Activated T-cell treated with anti-CD3 and anti-CD28 coated beads for 48 hours (primary cell): ENCODE measurements at places on chromosomes 1 and 21.

- DNase-seq = peak; percentile 21
These were observed 1.3 kb downstream of the DYRK1A start for GRCh38 chr21:37367703-37368540.

GRCh38 chr1:200153277-200154055 lies 126.0 kb downstream of the NR5A2 start:
- peak; percentile 12 for DNase-seq

DNA sequence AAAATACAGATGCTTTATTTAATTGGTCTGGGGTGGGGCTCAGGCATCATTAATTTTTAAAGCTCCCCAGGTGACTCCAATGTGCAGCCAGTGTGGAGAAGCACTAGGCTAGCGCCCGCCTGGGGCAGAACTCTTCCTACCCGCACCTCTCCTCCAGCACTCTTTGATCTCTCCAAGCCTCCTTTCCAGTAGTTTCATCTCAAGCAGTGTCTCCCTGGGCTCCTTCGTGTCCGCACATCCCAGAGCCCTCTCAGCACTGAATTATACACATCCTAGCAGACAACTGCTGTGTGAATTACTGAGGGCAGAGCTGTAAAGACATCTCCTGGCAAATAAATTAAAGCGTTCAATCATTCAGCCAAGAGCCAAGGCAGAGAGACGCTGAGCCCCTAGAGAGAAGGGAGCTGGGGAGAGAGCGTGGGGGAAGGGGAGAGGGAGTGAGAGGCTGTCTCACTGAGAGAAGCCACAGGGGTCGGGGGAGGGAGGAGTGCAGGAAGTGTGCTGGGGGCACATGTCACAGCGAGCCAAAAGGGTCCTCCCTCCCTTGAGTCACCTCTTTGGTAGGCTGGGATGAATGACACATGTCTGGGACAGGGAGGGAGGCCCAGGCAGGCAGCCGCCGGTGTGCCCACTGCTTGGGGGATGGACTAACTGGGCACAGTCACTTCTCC lies 21.0 kb upstream of the PARP1 start:
- DNase-seq = no peak

GRCh38 chr1:64848803-64849202 lies 103.9 kb downstream of the RAVER2 start:
- no peak for DNase-seq

- DNase-seq = no peak
These were observed 395.4 kb downstream of the KIF26B start for GRCh38 chr1:245549996-245550719.

DNA sequence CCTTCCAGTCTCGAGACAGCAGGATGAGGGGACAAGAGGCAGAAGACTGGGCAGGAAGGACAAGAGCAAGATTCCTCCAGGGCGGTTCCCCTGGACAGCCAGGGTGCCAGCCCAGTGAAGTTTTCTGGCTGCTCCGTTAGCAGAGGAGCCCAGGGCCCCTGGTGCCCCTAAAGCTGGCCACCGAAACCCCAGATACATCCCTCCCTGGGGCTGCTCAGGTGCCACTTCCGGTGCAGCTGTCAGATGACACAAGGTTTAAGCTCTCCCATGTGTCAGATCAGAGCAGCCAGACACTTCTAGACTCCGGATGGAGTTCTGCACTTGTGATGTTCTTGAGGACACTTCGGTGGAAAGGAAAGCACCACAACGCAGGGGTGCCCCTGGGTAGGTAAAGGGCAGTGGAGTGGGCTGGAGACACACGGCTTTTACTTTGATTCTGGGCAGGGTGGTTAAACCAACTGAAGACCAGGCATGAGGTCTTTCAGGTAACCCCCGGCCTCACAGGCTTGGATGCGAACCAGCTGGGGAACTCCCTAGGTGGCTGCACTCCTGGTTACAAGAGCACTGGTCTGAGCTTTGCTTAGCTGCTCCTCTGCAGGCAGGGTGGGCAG lies 85.7 kb downstream of the ITPKB start:
- DNase-seq = no peak

- no peak for DNase-seq
These were observed 5.0 kb upstream of the CLCA4 start for GRCh38 chr1:86541859-86542258.

GRCh38 chr1:32198237-32199042 lies 2.0 kb upstream of the CCDC28B start:
- DNase-seq = no peak

- DNase-seq = no peak
These were observed 20.9 kb upstream of the TSPEAR start for GRCh38 chr21:44732263-44732662.

DNA sequence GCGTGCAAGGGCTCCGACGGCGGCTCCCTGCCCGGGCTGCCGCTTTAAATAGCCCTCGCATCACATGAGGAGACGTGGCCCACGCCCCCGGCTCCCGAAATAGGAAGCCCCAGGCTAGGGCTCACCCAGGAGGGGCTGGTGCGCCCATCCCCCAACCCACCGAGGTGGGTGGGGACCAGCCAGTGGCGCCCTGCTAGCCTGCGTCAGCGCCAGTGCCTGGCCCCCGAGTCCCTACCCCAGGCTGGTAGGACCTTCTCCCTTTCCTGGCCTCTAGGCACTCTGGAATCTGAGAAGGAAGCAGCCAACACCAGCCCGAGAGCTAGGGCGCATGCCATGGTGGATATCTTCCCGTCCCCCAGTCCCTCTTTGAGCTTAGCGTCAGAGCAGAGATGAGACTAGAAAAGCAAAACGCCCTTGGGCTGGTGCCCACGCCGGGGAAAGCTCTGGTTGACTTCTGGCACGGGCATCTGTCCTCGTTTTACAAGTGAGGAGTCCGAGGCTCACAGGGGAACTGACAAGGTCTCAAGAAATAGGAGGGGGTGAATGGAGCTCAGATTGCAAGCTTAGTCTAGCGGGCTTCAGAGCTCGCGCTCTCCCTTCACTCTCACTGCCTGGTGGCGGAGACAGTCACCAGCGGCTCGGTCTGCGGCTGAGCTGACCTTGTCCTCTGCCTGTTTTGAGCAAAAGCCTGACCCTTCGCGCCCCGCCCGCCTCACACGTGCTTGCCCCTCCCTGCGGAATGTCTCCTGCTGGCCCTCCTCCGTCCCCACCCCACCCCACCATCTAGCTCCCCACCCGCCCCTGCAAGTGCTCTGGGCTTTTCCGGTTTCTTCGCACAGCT lies at the start of gene FABP3:
TSS of gene FABP3 (minus strand) at position 21 of the 841 bp plus-strand sequence. CDS start 62 bp downstream, outside the sequence.
- peak; percentile 9 for DNase-seq

- no peak for DNase-seq
These were observed 458 bp downstream of the ZC3H12A start for GRCh38 chr1:37474697-37475379.

GRCh38 chr21:35512346-35512745 lies 463.2 kb upstream of the RUNX1 start:
- no peak for DNase-seq

- DNase-seq = no peak
These were observed 28.8 kb downstream of the TAF5L start for GRCh38 chr1:229596925-229597699.

GRCh38 chr1:225461533-225462428 lies 33.9 kb upstream of the LBR start:
- no peak for DNase-seq

GRCh38 chr1:66940981-66941380 lies 16.2 kb downstream of the MIER1 start:
- no peak for DNase-seq

DNA sequence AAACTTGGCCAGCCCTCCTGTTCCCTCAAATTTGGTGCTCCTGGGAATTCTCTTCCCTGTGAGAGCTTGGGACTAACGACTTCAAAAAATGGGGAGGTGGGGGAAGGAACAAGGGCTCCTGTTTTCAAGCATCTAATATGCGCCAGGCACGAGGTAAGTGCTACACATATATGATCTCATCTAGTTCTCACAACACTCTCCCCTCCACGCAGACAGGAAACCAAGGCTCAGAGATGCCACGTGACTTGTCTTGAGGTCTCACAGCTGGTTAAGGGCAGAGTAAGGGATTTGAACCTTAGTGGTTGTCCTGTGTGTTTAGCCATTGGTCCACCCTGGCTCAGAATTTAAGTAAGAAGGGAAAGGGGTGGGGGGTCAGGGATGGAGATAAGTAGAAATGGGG lies 125.9 kb downstream of the DMRTB1 start:
- no peak for DNase-seq

DNA sequence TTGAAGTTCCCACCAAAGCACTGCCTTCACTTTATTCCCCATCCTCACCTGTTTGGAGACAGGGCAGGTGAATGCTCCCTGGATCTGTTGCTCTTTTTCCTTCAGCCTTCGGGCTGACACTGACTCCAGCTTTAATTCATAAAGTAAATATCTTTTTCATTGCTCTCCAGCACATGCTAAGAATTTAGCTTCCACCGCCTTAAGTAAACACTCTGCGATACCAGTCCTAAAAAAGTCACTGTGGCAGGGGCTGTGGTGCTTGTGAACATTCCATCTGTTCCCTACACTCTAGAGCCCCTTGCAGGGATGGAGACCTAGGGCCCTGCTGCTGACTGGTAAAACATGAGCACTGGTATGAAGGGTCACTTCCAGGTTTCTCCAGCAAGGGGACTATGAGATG lies 896 bp upstream of the PLA2G2A start:
- no peak for DNase-seq

DNA sequence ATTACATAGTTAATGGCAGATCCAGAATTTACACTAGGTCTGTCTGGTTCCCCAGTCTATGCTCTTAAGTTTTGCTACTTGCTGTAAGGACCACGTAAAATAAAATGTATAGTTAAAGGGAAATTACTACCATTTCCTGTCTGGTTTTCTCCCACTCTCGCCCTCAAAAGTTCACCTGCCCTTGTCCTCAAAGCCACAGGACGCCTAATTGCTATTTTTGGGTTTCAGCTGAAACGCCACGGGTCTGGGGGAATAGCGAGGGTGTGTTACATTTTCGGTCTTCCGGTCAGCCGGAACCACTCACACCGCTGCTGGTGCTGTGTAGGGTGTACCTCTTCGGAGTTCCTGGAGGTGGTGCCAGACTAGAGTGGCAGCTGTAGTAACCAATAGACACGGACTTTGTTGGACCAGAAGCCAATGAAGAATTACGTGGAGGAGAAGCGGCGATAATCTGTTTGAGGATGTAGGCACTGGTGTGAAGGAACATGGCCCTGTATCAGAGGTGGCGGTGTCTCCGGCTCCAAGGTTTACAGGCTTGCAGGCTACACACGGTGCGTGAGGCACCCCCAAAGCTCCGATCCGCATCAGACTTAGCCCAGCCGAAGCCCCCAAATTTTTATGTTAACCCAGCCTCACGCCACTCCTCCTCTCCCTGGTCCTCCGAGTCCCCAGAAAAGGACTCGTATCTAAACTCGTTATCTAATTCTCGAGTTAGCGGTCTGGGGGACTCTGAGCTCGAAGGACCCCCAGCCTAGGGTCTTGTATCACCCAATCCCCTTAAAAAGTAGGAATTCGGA lies at the start of gene TARS2:
TSS of gene TARS2 (plus strand) at position 454 of the 797 bp plus-strand sequence. CDS start at position 486, 32 bp downstream.
- peak; percentile 90 for DNase-seq

- no peak for DNase-seq
These were observed 24.8 kb upstream of the C1orf159 start for GRCh38 chr1:1140673-1141072.

- no peak for DNase-seq
These were observed 33.3 kb upstream of the IRF2BP2 start for GRCh38 chr1:234643111-234643849.

- no peak for DNase-seq
These were observed 24.3 kb upstream of the PCP4 start for GRCh38 chr21:39842741-39843459.

DNA sequence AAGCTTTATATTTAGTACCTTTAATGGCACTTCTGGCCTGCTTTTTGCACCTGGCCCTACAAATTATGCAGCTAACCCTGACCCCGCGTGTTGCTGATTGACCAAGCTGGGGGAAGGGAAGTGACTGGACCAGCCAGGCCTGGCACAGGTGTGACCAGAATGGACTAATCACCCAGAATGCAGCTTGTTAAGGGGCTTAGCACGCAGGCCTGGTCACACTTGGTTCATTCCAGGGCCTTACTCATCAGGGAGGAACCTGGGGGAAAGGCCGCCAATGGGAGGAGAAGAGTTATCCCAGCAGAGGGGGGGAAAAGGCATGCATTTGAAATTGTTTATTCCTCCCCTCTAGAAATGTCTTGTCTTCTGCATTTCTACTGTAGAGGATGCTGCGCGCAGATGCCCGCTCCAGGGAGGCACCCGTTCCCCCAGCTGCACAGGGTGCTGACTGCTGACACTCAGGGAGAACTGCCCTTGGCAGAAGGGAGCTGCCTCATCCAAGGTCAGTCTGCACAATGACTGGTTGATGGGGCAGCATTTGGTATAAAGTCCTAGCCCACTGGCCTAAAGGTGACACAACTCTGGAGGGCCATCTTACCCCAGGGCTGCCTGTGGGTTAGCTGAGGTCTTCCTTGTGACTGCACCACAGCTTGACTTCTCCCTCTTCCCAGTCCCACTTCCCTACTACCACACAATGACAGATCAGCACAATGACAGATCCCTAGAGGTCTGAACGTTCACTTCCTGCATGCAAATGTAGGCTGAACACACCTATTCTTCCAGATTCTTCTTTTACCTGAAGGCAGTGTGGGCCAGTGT lies 29.0 kb downstream of the DHCR24 start:
- no peak for DNase-seq

GRCh38 chr1:180027949-180028445 lies 73.4 kb downstream of the CEP350 start:
- DNase-seq = no peak

GRCh38 chr1:156797212-156797871 lies 19.3 kb downstream of the SH2D2A start:
- DNase-seq = no peak

DNA sequence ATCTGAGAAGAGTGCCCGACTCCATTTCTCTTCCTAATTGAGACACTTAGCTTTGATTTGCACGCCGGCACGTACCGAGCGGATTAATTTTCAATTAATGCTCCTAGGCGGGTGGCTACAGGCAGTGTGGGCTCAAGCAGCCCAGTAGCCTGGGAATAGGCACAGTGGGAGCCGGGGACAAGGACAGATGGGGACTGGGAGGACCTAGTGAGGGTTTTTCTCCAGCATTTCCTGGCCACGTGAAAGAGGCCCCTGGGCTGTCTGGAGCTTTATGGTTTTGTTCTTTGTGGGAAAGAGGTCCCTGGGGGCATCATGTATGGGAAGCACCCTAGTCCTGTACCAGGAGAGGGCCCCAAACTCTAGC lies 78.6 kb upstream of the CSF3R start:
- no peak for DNase-seq

GRCh38 chr1:91697416-91697815 lies 188.5 kb downstream of the TGFBR3 start:
- peak; percentile 33 for DNase-seq

GRCh38 chr1:116401646-116402176 lies 28.7 kb downstream of the ATP1A1 start:
- no peak for DNase-seq

DNA sequence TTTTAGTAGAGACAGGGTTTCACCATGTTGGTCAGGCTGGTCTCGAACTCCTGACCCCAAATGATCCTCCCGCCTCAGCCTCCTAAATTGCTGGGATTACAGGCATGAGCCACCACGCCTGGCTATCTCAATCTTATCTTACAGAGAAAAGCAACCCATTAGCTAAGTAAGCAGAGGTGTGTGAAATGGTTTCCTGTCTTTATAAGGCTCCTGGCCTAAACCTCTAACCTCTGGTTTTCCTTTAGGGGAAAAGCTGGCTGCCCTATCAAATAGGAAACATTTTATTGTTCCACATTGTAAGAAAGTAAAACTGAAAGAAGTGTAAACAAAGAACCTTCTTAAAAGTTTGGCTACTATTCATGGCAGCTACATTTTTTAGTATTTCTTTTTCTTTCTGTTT lies 78.3 kb upstream of the MORC3 start:
- DNase-seq = no peak
